HS-5 (cell line): ENCODE measurements at places on chromosomes 11 and 22.

GRCh38 chr11:77386178-77386577 is 84.7 kb upstream of the GDPD4 start:
- DNase-seq: no peak

DNA sequence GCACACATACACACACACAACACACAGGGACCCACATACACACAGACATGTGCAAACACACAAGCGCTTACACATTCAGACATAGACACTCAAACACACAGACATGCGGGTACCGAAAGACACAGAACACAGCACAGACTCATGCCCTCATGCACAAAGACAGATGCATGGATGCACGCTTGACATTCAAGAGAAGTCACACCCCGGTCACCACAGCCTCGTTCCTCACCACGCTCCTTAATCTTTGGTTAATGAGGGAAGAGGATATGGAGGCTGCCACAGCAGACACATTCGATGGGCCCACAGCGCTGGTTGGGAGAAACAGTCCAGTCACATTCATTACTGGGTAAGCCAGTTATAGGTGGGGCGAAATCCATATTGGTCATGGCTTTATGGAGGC is 51.9 kb upstream of the EIF3D start:
- DNase-seq: no peak

- DNase-seq: no peak
Measured at GRCh38 chr11:134667175-134667500, 255.1 kb upstream of the B3GAT1 start.

DNA sequence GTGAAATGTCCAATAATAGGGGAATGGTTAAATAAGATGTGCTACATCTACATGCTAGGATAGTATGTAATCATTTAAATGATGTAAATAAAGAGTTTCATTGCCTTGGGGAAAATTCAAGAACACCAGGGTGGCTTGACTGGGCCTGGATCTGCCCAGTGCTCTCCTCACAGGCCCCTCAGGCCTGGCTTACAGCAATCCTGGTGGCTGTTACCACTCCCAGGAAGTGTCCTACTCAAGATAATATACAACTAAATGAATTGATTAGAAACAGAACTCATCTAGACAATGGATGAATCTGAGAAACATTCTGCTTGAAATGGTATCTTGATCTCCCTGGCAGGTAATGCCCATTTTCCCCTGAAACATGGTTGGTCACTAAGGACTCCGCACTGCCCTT is 30.8 kb downstream of the MAP6 start:
- DNase-seq: no peak

DNA sequence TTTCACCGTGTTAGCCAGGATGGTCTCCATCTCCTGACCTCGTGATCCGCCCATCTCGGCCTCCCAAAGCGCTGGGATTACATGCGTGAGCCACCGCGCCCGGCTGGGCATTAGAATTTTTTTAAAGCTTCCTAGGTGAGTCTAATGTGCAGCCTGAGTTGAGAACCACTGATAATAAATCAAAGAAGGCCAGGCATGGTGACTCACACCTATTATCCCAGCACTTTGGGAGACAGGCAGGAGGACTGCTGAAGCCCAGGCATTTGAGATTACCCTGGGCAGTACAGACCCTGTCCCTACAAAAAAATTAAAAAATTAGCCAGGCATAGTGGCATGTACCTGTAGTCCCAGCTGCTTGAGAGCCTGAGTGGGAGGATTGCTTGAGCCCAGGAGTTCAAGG is 13.7 kb downstream of the MEI1 start:
- DNase-seq: no peak

- DNase-seq: no peak
Measured at GRCh38 chr11:8584082-8584481, 9.9 kb downstream of the STK33 start.

GRCh38 chr11:73143126-73143838 is 1.2 kb upstream of the FCHSD2 start:
- DNase-seq: no peak

DNA sequence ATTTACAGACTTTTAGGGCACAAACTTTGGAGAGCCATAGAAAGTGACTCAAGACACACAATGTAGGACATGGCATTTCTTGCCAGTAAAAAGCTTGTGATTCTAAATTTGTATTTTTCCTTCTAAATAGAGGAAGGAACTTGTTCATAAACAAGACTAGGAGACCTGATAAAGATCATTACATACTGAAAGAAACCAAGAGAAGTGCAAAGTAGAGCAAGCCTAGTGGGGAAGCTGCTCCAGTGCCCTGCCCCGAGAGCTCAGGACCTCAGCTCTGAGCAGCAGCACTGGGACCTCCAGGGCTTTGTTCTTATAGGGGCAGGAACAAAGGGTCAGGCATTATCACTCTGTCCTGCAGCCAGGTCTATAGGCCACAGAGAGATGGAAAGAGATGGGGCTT is 7.2 kb downstream of the IRAG1 start:
- DNase-seq: no peak

- no peak for DNase-seq
Measured at GRCh38 chr11:124724979-124725718, 14.6 kb upstream of the NRGN start.
